ENCODE measurements at places on chromosomes 2 and 18.

- no peak for DNase-seq
Measured at GRCh38 chr2:128323555-128323931, 4.9 kb upstream of the HS6ST1 start.

- peak; percentile 92 for DNase-seq
Measured at GRCh38 chr2:24493713-24494112, 2.7 kb downstream of the NCOA1 start.

DNA sequence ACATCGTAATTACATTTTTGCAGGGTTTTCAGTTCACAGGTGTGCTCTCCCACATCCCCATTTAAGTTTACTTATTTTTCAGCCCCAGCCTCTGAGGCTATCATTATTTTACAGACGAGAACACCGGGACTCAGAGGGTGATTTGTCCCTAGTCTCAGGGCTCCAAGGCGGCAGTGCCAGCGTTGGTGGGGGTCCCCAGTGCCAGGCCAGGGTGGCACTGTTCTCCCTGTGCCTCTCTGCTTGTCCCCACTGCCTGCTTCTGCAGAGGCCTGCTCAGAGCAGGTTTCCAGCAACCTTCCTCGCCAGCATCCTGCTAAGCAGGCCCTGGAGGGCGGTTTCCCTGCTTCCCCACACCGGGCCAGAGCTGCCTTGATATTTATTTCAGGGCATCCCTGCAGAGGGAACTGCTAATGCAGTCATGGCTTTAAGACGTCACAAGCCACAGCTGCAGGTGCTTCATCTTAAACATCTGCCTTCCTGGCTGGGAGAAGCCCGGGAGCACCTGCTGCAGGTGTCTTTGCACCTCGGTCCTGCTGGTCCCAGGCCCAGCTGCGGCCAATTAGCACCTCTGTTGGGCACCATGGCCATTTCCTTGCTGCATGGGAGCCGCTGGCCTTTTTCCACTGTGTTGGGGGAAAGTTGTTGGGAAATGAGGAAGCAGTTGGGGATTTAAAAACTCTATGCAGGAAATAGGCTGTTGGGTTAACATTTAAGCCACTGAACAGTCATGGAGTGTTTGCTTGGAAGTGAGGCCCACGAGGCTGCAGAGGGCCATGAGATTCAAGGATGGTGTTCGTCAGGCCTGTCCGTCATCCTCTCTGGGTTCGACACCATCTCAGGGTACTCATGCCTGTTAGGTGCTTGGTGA lies 22.8 kb downstream of the HPCAL1 start:
- DNase-seq = no peak

DNA sequence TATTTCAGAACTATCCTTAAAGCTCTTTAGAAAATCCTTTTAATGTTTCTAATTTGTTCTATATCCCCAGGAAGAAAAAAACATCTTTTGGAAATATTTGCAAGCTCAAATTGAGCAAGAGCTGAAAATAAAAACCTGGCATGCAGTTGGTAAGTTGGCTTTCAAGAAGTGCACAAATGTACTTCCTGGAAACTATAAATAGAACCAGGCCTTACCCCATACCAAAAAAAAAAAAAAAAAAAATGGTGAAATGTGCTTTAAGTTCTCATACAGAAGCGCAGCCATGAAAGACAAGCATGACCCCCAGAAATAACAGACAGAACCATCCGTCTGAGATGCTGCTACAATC lies 178.5 kb downstream of the HDAC4 start:
- peak; percentile 96 for DNase-seq

DNA sequence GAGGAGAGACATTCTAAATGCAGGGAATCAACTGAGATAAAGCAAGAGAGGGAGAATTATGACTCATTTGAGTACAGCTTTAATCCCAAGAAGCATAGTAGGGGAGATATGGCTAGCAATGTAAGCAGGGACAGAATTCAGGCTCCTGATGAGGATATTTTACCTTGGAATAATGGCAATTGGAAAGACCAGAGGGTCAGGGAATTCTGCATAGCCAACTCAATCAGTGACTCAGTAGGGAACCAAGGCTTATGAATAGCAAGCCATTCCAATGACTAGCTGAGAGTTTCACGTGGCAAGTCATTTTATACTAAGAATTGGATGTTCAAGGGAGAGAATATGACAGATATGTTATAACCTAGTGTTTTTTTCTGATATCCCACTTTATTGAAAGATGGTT lies 563.8 kb upstream of the NETO1 start:
- DNase-seq = no peak

- no peak for DNase-seq
Measured at GRCh38 chr18:8300751-8301410, 308.4 kb upstream of the RAB12 start.

DNA sequence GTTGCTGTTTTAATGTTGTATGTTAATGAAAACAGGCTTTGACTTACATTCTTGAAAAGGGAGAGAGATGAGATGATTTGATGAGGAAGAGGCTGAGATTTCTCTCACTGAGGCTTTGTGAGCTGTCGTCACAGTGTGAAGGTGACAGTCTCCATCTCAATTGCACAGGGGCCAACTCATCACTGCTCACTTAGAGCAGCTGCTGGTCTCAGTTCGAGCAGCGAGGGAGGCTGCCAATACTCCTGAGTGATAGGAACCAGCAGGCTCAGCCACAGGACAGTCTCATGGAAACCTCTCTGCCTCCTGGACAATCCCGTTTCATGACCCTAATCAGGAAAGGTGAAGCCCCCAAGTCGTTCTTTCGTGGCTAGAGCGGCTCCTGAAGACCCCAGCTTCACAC lies 170.7 kb upstream of the SOX11 start:
- no peak for DNase-seq

DNA sequence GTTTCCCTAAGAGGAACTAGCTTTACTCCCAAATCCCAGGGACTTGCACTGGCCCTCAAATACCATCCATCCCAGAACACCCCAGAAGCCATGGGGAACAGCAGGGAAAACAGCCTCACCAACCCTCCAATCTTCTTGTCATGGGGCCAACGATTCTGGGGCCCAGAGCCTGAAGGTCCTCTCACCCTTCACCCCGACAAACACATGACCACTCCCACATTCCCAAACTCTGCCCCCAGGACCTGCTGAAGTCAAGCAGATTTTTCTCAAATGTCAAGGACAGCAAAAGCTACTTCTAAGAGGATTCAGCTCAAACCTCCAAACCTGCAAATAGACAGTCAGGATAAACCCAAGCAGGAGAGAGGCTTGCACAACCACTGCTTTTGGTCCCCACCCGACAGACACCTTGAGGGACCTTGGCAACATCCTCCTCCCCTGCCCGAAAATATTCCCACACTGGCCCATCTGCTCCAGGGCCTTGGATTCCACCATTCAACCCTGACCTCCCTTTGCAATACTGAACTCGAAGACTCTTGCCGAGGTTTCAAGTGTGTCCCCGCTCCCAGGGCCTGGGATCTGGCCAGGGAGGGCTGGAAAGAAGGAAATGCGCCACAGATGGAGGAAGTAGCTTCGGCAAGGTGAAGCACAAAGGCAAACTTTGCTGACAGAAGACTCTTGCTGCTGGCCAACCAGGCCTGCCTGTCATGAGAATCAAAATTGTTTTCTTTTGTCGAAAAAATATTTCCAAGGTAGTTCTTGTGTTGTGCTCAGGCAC lies 143.3 kb downstream of the ZFP36L2 start:
- DNase-seq = no peak

- no peak for DNase-seq
Measured at GRCh38 chr2:77008853-77009252, 513.3 kb downstream of the LRRTM4 start.
